ENCODE measurements at places on chromosomes 1 and 21.

- no peak for DNase-seq
Observed at GRCh38 chr1:84407958-84408422, 9.7 kb downstream of the DNASE2B start.

DNA sequence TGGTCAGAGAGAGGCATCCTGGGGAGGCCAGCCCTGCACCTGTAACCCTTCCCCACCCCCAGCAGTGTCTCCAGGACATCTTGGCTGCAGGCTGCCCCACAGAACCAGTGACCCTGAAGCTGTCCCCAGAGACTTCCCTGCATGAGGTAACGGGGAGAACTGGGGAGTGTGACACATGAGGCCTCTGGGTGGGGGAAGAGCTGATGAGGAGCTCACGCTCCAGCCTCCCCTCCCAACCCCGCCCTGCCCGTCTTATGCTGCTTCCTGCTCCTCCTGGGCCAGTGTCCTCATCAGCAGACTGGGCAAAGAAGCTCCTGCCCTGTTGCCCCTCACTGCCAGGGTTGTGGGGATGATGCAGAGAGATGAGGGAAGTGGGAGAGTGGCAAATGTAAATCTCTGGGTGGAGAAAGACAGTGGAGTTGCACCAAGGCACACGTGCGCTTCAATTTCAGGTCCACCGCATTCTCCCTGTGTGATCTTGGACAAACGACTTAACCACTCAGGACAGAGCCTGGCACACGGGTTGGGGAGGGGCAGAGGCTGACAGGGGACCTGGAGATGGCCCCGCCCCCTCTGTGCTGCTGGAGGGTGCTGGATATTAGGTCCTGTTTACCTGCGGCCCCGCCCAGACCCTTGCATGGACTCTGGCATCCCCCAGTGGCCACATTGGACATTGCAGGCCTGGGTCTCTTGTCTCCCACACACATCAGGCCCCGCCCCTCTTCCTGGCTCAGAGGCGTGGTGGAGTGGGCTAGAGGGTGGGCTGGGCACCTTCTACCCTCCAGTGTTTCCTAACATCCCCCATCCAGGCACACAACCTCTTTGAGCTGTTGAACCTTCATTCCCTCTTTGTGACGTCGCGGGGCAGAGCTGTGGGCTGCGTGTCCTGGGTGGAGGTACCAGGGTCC, 12.3 kb downstream of the CLCNKB start:
- peak; percentile 66 for DNase-seq

GRCh38 chr1:207959141-207959825, 48.4 kb upstream of the CD34 start:
- no peak for DNase-seq

- no peak for DNase-seq
Observed at GRCh38 chr21:43819511-43820405, 30.4 kb downstream of the RRP1 start.

- DNase-seq = no peak
Observed at GRCh38 chr1:224799083-224799482, 130.4 kb upstream of the DNAH14 start.

DNA sequence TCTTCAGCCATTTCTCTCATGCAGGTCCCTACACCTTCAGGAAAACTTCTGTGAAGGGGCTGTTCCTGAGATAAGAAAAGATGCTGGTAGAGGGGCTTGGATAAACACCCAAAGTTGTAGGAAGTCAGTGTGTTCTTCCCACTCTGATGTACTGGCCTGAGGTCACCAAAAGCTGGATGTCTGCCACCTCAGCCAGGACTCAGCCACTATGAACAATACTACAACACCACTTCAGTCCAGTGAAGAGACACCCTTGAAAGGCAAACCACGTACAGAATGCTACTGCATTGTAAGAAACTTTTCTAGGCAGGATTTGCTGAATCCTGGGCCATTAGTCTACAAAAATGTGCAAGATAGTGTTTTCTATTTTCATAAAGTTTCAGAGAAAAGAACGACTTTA, 2.4 kb downstream of the PTPN14 start:
- DNase-seq = no peak

DNA sequence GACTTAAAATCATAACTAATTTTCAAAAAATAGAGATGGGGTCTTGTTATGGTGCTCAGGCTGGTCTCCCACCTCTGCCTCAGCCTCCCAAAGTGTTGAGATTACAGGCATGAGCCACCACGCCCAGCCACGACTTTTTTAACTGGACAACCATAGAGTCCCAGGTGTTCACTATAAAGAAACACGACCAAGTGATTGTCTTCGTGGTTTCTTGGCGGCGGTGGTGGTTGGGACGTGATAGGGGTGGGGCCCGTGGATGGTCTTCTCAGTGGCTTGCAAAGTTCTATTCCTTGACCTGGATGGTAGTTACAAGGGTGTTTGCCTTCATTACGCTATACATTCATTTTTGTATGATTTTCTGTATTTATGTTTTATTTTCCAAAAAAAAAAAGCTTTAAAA, 34.6 kb upstream of the COX20 start:
- DNase-seq = no peak

DNA sequence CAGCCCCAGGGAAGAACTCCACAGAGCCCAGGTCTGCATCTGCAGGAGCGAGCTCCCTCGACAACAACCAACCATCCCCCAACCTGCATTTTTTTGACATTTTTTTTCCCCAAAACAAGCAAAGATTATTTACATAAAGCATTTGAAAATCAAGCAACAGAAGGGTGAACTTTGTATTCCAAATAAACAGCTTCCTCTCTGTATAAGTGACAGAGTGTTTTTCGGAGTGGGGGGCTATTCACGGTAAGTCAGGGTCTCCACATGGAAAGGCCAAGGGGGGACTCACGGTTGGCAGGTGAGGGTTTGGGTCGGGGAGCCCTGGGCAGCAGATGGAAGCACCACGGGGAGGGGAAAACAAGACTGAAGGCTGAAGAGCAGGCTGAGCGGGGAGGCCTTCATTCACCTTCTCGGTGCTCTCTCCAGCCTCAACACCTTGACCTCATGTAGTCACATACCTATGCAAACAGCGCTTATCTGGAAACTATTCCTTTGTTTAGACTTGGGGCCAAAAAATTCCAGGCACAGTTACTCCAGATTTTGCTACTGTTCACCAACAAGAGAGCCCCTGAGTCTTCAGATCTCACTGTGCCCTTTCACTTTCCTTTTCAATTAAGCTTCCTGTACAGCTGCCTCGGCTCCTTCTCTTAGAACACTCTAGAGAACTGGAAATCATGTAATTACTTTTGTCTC, 27.6 kb downstream of the C2CD2 start:
- peak; percentile 21 for DNase-seq

DNA sequence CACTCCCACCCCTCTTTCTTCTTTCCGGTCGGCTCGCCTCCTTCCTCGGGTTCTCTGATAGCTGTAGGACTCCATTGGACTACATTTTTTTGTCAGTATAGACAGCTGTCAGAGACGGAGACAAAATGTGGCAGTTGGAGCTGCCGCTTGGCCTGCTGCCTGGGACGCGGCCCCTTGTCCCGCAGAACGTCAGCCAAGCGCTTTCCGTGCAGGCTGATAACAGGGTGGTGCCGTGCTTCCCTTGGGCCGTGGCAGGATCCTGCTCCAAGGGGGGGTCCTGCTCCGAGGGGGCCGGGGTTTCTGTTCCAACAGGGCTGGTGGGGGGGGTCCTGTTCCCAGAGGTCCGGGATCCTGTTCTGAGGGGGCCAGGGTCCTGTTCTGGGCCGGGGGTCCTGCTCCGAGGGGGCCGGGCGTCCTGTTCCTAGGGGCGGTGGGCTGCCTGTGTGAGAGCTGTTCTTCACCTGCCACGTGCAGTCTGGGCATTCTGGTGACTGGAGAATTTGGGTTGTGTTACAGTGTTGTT, 4.9 kb downstream of the SKI start:
- no peak for DNase-seq

GRCh38 chr21:46128933-46129571, 26.3 kb downstream of the FTCD start:
- DNase-seq = no peak

DNA sequence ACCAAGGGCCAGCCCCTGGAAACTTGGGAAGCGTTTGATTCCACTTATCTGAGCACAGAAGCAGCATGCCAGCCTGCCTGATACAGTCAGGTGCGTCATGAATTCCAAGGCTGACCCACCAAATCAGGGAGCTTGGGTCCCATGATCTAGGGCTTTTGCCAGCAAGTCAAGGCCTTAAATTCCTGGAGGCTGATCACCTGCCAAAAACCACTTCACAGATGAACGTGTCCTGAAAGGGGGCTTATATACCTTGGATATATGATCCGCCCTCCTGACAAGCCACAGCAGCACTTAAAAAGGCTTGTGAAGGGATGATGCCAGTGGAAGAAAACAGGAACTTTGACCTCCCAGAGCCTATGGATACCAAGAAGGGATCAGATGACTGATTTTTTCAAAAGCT, 24.0 kb upstream of the CLIC6 start:
- no peak for DNase-seq

DNA sequence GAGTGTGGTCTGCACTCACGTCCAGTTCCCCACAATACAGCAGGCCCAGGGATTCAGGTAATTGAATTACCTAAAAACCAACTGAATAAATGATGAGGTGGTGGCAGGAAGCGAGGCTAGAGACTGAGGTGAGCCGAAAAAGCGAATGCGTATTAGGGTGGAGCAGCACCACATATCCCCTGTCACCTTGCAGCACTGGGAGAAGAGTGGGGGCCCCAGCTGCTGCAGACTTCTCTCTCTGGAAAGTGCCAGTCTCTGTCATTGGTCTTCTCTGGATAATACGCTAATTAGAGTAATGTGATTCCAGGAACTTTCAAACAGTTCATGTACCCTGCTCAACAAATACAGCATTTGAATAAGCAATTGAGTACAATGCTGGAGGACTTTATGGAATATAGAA, 199.0 kb downstream of the RPS6KC1 start:
- DNase-seq = no peak

DNA sequence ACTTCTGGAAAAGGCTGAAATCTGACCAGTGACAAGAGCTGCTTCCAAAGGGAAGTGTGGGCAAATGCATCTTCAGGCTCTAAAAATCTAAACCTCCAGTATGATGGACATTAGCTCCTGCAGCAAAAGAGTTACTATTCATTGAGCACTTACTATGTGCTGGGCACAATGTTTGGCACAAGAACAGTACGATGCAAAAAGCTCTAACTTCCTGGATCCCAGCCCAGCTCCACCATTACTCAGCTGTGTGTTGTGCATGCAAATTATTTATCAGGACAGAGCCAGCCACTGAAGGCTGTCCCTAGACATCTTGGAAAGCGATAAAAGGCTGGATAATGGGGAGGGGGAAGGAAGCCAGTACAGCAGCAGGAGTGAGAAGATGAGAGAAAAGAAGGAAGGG, 143.5 kb downstream of the ELAVL4 start:
- DNase-seq = no peak

- no peak for DNase-seq
Observed at GRCh38 chr1:91673613-91674012, 173.0 kb downstream of the CDC7 start.

DNA sequence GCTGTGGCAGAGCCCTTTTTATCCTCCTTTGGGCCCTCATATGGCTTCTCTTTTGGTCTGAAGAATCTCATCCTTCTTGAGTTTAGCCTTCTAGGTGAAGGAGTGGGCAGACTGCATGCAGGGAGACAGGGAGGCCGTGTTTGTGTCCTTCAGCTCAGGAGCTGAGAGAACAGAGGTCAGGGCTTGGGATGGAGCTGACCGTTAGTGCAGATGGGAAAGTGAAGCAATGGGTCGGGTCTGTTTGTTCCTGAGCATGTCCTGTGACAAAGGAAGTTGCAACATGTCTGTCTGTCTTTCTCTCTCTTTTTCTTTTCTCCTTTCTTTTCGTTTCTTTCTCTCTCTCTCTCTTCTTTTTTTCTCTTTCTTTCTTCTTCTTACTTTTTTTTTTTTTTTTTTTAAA, 14.9 kb downstream of the MAPKAPK2 start:
- DNase-seq = no peak

- DNase-seq = no peak
Observed at GRCh38 chr1:230681599-230681998, 32.3 kb downstream of the AGT start.

DNA sequence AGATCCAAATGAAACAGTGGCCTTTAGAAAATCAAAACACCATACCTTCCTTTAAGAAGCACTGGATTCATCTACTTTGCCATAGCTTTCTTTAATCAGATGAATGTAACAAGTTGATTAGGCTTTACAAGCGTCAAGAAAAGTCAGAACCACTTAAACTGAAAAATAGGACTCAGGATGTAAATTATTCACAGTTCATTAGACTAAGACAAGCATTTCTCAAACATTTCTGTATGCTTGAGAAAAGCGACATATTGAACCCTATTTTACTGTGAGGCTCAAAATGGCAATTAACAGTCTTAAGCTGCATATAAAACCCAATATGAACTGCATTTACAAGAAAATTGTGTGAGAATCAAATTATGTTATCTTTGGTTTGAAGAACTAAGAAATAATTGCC, 256.7 kb upstream of the SNX7 start:
- no peak for DNase-seq

DNA sequence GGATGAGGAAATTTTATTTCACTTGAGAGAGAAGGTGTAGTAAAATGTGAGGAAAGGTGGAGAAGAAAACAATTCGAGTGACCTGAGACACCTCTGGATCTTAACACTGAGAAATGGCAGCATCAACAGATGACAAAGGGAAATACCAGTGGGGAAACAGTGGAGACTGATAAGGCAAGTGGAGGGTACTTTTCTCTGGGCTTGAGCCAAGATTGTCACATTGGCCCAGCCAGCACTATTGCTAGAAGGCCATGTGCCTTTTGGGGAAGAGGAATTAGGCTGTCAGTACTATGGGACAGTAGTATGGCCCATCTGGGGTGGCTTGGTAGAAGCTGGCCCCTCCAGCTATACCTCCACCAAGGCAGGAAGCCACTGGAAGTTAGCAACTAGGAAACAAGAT, 8.4 kb downstream of the SYPL2 start:
- no peak for DNase-seq

GRCh38 chr1:65527190-65527589, 106.7 kb downstream of the LEPR start:
- no peak for DNase-seq

GRCh38 chr1:4379451-4380175, 274.8 kb upstream of the AJAP1 start:
- DNase-seq = no peak

GRCh38 chr1:66281808-66282207, 252.1 kb upstream of the SGIP1 start:
- DNase-seq = no peak

DNA sequence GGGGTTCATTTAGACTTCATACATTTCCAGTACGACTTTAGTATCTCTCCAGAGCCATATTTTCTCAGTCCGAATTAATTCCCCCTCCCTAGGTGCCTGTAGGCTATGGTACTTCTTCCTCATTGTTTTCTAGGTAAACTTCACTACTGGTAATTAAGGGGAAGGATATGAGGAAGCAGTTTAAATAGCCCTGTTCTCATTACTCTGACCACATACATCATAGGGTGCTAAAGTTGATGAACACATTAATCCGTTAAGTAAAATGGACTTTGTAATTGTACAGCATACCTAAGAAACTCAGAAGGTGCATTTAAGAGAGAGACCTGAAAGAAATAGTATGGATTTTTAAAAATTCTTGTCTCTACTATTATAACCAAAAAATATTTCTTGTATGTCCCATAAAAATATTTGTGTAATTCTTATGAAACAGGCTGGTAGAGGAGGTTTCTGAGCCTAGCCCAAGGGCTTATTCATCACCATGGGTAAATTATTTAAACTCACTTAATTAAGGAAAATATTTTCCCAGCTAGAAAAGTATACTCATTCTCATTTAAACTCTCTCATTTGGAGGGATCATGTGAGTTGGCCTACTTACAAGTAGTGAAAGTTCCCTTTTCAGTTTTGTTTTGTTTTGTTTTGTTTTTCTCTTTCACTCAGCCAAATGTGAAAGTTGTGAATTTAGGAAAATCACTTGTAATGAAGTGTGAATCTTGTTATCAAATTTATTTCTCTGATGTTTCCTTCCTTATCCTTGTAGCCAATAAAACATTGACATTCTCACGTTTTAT, 2.0 kb downstream of the PRMT6 start:
- DNase-seq = no peak
